Colonic mucosa (tissue), 4 donors: ENCODE measurements at places on chromosomes 7 and 10. TPM values are rescaled to one million over a fixed set of nuclear protein-coding genes. Genes with fewer than 3 reads are reported as not detected.

GRCh38 chr7:33458581-33458980 is 329.2 kb downstream of the BBS9 start:
- DNase-seq = no peak

DNA sequence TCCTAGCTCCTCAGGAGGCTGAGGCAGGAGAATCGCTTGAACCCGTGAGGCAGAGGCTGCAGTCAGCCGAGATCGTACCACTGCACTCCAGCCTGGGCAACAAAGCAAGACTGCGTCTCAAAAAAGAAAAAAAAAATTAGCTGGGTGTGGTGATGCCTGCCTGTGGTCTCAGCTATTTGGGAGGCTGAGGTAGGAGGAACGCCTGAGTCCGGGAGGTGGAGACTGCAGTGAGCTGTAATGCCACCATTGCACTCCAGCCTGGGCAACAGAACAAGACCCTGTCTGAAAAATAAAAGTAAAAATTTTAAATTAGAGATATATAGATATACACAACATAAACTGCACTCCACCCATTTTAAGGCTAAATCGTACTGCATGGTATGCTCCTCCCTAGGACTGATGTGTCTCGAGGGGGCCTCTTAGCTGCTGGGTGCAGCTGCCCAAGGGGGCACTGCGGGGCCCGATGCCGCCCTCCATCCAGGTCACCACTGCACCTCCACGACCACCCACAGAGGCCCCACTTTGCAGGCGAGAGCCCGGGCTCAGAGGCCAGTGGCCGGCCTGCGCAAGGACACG is 40.9 kb upstream of the FOXK1 start:
- no peak for DNase-seq

DNA sequence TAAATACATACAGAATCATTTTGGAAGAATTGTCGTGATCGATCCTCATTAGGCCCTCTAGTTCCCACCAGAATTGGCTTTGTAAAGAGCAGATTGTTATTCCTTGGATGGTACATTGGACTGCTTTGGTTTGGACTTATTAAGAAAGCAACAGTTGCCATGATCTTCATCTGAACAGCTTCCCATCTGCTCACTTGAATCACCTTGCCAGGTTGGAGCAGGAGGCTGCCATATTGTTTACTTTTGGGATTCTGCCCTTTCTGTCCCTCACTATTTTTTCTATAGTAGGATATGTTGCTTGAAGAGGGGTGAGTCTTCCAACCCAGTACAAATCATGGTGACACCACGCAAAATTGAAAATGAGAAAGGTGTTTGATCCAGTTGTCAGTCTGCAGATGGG is 199.6 kb downstream of the TCF7L2 start:
- DNase-seq = no peak

GRCh38 chr7:80449836-80450235 is 62.0 kb downstream of the GNAT3 start:
- DNase-seq = no peak

DNA sequence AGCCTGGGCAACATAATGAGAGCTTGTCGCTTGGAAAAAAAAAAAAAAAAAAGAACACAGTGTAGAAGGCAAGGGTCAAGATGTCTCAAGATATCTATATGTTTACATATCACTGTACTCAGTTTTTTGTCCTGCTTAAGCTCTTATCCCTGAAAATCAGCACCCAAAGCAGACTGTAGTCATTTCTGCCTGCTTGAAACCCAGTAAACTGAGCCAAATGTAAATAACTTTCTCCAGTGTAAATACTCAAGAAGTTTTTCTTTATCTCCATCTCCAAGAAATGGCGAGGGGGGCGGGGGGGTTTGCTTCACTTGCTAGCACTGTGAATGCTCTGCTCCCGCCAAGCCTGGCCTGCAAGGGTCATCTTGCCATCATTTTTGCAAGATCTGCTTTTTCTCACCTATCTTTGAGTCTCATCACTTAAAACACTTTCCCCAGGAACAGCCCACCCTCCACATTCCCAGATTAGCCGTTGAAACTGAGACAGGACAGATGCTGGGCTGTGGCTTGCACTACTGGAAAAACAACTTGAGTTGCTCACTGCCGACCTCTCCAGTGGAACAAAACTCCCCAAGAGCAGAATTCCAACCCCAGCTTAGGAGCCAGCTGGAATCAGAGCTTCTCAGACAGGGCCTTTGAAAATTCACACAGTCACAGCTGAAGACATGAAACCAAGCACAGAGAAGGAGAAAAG is 54.6 kb downstream of the AFAP1L2 start:
- no peak for DNase-seq

DNA sequence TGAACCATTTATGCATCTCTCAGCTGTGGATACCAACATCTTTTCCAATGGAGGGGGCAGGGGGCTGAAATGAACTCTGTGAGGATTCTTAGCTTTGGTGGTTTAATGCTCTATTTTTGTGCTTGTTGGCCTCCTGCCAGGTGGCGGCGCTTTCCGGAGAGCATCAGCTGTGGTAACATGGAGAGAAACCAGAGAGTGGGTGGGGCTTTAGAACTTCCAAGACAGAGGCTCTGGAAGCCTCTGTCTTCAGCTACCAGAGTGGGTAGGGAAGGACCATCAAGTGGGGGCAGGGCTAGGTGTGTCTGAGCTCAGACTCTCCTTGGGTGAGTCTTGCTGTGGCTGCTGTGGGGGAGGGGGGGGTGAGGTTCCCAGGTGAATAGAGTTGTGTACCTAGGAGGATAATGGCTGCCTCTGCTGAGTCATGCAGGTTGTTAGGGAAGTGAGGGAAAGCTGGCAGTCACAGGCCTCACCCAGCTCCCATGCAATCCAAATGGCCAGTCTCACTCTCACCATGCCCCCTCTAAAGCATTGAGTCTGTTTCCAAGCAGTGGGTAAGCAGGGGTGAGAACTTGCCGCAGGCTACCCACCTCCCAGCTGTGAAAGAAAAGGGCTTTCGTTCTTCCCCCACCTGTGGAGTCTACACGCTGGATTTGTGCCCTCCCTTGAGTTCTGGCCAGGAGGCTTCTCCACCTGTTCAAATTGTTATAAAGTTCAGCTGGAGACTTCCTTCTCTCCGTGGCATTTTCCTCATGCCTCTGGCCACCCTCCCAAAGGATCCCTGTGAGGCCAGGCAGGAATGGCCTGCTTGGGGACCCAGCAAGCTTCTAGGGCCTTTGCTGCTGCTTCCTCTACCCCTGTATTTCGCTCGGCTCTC is 527.0 kb downstream of the NEBL start:
- DNase-seq = peak; percentile 39

DNA sequence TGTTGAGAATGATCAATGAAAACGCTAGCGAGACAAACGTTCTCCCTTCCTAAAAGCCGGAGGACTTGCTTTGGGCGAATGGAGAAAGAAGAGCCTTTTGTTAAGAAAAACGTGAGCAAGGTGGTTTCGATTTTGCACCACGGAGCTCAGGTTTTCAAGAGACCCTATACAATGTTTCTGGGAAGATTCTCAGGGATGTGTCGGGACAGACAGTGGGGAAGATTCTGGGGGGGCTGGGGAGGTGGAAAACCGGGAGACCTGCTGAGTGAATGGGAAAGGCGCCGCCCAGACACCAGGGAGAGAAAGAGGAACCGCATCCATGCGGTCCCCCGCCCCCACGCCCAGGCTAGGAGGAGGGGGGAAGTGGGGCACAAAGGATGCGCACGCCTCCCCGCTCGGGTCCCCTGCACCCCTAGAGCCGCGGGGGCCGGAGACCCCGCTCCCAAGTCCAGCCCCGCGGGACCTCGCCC is 745 bp downstream of the YWHAG start:
- peak; percentile 81 for DNase-seq

- no peak for DNase-seq
These were observed 107.0 kb upstream of the LRRN3 start for GRCh38 chr7:110983822-110984456.

STOX1 gene
- 3.2 TPM for total RNA-seq

CHAT gene
- 1.2 TPM for total RNA-seq

NODAL gene
- total RNA-seq = 0.17 TPM
